Kidney epithelial cell (primary cell): ENCODE measurements at places on chromosomes 12 and 14. TPM values are rescaled to one million over a fixed set of nuclear protein-coding genes. Genes with fewer than 3 reads are reported as not detected.

Gene GPR84
- total RNA-seq, result not detected in 2 replicates

GRCh38 chr14:91786188-91786587 is 54.3 kb upstream of the CATSPERB start:
- DNase-seq, result no peak

Gene CPSF2
- 53.7 and 56.7 TPM in 2 replicates for total RNA-seq

DNA sequence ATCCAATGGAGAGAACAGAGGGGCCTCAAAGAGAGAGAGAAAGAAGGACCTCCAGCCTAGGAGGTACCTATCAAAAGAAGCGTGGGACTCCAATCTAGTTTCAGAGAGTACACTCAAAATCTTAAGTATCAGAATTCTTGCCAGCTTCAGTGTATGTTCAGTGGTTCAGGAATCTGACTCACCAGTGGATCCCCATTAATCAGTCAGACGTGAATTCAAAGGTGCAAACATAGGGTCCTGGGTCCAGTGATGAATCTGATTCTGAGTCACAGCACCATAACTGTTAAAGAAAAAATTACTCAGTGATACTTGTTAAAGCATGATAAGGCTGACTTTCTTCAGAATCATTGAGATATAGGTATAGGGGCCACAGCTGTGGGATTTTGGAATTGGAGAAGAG is 33.2 kb downstream of the ETNK1 start:
- DNase-seq, result peak; percentile 60
